ENCODE measurements at places on chromosomes 2 and 18.

- DNase-seq = no peak
Observed at GRCh38 chr2:241762321-241762932, 14.2 kb upstream of the GAL3ST2 start.

GRCh38 chr18:50621366-50621765 lies 61.5 kb downstream of the MAPK4 start:
- no peak for DNase-seq

DNA sequence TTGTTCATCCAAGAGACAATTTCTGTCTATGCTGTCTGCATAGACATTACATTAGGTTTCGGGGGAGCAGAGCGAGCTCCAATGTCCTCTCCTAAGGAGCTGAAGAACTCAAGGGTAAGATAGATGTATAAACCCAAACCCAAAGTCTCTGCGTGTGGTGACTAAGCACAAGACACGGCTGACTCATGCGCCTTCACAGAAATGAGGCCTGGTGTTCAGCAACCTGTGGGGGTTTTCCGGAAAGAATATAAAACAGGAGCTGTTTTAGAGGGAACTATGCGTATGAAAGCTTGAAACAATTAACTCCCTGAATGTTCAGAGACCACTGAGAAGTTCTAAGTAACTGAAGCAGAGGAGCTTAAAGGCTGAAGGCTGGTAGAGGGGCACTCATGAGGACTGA lies 154.7 kb downstream of the SOX11 start:
- DNase-seq = no peak

DNA sequence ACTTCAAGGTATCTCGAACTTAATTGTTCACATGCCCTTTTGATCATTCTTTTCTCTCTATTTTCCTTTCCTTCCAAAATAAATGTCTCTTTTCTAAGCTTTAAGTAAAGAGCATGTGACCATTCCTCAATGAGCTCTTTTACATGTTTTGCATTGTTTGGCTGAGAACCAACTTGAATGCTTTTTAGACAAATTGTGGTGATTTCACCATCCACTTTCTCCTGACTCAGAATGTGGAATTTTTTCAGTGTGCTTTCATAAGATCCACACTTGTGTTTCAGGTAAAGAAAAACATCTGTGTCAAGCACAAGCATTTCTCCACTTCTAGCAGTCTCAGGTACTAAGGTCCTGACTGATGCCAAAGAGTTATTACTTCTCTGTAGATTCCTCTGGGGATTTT lies 10.7 kb downstream of the RBM43 start:
- DNase-seq = no peak

DNA sequence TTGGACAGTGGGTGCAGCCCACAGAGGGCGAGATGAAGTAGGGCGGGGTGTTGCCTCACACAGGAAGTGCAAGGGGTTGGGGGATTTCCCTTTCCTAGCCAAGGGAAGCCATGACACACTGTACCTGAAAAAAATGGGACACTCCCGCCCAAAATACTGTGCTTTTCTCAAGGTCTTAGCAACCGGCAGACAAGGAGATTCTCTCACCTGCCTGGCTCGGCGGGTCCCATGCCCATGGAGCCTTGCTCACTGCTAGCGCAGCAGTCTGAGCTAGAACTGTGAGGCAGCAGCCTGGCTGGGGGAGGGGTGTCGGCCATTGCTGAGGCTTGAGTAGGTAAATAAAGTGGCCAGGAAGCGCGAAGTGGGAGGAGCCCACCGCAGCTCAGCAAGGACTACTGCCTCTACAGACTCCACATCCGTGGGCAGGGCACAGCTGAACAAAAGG lies 244.7 kb downstream of the NBAS start:
- no peak for DNase-seq

- DNase-seq = no peak
Observed at GRCh38 chr2:34001557-34001956, 402.5 kb upstream of the FAM98A start.

- no peak for DNase-seq
Observed at GRCh38 chr2:213001297-213001910, 150.0 kb downstream of the IKZF2 start.

- DNase-seq = no peak
Observed at GRCh38 chr18:31244771-31245394, 73.1 kb upstream of the DSG1 start.

DNA sequence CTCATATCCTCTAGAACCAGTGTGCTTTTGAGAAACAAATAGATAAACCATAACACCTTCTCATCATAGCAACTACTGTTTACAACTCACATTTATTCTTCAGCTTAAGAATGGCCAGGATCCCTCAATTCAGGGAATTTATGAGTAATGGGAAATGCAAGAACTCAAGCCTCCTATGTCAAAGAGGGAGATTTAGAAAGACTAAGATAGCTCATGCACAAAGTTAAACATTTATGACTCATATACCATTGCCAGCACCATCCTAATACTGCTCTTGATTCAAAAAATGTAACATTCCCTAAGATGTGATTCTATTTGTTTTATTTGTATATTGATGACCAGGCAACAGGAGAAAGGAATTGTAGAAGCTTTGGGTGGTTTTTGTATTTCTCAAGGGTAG lies 172.8 kb downstream of the CYP26B1 start:
- no peak for DNase-seq

- no peak for DNase-seq
Observed at GRCh38 chr2:78782196-78782595, 243.3 kb upstream of the REG3G start.

DNA sequence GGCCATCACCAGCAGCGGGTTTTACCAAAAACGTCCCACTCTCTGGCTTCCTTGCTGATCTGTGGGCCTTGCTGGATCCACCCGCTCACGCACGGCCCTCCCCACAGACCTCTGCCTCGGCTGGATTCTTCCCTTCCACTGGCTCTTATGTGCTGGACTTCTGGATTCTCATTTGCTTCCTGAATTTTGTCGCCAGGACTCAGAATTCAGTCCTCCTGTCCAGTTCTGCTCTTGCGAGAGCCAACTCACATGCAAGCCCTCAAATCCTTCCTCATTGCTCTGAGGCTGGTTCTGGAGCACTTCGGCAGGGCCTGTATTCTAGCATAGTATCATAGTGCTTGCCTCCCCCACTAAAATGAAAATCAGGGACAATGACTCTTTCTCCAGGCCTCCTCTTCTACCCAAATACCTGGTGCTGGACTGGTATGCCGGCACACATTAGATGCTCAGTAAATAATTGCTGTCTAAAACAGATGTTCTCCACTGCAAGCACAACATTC lies 115.5 kb downstream of the ATL2 start:
- no peak for DNase-seq

DNA sequence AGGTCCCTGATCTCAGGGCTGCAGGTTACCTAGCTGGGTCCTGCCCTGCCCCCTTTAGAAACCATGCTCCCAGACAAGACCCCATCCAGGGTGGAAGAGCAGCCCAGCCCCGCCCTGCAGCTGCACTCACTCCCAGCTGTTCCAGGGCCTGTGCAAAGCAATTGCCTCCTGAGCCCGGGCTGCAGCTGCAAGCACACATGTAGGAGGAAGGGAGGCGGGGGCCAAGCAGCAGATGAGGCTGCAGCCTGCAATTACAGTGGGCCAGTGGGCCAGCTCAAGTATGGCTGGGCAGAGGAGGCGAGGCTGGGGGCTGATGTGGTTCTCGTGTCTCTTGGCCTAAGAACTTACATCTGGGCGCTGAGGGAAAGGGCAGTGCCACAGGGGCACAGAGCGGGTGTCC lies 65.4 kb upstream of the TUBA3E start:
- DNase-seq = no peak

- no peak for DNase-seq
Observed at GRCh38 chr2:55160422-55160821, 71.7 kb downstream of the CLHC1 start.

DNA sequence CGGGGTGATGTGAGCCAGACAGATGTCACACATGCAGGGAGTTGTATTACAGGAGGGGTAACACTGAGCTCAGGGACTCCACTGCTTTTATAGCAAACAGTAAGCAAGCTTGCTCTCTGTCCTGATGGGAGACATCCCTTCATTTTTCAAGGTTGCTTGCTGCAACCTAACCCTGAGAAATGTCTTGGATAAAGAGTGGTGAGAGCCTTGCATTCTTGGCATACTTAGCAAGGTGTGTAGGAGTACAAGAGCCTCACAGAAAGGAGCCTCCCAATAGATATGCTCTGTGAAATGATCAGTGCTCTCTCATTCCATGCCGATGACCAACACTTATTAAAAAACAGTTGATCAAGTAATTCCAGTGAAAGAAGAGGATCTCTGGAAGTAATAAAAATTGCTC lies 8.1 kb downstream of the PFN4 start:
- no peak for DNase-seq

Data from stimulated activated CD4-positive, alpha-beta T cell treated with anti-CD3 and anti-CD28 coated beads, Interleukin-1b, Interleukin-23, amount 100 ng/mL, for 24 hours (primary cell).